GOT3 (cell line): ENCODE measurements at places on chromosomes 3 and 15.

DNA sequence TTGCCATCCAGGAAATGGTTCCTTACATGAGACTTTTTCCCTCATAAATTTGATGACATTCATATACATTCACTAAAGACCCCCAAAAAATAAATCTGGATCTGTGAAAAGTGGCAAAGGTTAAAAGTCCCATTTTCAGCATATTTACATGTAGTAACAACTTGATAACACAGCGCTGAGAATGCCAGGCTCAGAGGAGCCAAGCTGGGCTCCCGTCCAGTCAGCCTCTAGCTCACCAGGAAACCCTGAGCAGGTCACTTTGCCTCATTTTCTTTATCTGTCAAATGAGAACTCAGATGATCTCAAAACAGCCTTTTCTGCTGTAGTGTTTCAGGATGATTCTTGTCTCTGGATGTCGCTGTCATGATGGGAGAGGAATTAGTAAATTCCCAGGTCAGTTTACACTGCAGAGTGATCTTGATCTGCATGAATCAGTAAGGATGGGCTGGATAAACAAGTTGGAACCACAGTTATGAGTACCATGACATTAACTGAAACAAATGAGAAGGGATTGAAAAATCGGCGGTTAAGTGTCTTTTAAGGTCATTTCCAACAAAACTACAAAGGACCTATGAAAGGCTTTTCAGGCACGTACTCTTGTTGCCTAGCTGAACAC, 82.8 kb downstream of the PPARG start:
- DNase-seq = no peak

DNA sequence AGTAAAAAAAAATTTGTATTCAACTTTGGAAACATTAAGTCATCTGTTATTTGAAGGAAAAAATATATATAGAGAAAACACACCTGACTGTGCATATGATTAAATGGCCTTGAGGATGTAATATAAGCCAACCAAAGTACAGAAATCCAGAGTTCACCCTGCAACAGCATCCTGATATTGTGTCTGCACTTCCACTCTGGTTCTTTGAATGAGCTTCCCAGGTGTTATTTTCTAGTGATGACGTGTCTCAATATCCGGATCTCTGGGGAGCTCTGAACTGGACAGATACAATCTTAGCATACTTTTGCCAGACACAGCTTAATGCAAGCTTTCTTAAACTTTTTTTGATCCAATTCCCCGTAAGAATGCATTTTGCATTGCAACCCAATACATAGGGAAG, 19.5 kb upstream of the PIK3CB start:
- no peak for DNase-seq

- DNase-seq = no peak
These were observed 112.1 kb upstream of the MB21D2 start for GRCh38 chr3:193029800-193030199.

DNA sequence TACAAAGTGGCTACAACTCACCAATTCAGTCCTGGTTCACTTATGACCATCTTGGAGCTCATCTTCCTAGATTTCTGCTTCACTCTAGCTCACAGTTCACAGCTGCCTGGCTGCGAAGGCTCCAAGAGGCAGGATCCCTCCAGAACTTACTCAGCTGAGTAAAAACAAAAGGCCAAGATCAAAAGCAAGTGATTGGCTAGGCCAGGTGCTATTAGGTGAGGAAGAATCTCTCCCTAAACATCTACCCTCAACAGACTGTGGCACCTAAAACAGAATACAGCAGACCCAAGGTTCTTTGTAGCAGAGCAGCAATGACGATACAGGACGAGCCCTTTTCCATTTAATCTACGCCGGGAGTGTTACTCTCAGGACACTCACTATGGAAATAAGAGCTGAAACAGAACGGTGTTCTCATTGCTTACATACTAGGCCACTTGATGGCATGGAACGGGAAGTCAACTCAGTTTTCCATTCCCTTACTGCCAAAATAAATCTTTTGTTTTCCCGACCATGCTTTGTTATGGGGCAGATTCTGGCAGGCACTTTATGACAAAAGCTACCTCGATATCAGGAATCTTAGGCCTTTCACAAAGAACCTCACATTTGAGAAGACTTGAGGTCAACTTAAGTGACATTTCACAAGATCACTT, 901 bp downstream of the ICE2 start:
- no peak for DNase-seq

DNA sequence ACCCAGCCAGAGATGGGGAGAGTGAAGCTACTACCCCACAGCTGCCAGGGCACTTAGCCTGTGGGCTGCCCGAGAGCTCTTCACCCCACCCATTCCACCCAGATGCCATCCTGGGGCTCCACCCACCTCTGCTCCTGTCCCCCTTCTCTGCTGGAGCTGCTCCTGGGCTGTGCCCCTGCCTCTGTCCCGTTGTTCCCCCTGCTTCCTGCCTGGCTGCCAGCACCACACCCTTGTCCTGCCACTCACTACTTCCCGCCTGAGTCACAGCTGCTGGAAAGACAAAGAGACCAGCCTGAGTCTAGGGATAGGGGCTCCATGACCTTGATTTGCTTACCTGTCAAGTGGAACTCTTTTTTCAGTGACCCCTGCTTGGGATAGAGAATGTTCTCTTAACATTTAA, 12.4 kb downstream of the GNAI2 start:
- no peak for DNase-seq

DNA sequence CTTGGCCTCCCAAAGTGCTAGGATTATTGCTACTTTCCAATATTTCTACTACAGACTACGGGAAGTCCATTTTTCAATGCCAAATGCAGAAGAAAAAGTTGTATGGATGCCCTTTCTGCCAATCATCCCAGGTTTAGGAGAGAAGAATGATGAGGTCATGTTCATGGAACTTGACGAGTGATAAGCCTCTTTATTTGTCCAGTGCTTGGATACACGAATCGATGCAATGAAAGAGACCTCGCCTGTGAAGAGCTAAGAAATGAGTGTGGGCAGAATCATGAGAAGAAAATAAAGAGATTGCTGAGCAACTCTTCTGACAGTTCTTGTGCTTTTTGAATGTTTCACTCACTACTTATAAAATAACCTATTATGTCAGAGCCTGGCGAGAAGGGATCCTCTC, 996 bp upstream of the SLC28A1 start:
- DNase-seq = no peak

- DNase-seq = no peak
These were observed 154.0 kb upstream of the PRICKLE2 start for GRCh38 chr3:64379221-64379620.

DNA sequence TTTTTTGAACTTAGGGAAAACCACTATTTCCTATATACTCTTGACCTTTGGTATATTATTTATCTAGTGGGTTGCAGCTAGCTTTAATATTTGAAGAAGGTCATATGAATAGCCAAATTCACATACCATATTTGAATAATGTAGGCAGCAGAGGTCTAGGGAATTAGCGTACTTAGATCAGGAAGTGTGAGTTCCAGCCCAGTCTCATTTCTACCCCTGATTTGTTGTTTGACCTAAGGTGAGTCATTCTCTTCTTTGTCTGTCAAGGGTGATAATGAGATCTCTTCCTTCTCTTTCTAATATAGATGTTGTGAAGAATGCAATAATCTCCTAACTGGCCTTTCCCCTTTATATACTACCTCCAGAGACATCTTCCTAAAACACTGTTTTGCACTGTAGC, 36.6 kb upstream of the ZPLD1 start:
- no peak for DNase-seq

- no peak for DNase-seq
These were observed 88.7 kb upstream of the EPHB3 start for GRCh38 chr3:184472723-184473428.

- no peak for DNase-seq
These were observed 88.6 kb downstream of the SEC22A start for GRCh38 chr3:123290107-123290930.

GRCh38 chr15:61921093-61921492, 139.2 kb downstream of the VPS13C start:
- no peak for DNase-seq

DNA sequence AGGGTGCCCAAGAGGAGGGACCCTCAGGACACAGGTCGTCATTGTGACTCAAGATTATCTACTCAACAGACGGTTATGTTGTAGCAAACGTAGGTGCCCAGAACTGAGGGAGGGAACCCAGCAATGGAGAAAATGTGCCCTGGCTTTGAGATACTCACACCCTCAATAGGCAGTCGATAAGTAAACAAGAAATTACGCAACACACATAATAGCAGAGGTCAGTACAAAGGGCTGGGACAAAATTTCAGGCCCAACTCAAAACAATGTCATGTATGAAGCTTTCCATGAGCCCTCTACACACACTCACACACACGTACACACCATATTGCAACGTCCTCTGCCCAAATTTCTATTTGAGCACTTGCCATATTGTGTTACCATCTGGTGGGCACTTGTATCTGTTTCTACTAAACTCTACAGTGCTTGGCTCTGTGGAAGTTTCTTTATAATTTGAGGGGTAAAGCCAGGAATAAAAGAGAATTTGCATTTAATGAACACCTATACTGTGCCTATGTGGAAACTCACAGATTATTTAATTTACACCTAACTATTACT, 114.6 kb upstream of the TRIM42 start:
- no peak for DNase-seq

DNA sequence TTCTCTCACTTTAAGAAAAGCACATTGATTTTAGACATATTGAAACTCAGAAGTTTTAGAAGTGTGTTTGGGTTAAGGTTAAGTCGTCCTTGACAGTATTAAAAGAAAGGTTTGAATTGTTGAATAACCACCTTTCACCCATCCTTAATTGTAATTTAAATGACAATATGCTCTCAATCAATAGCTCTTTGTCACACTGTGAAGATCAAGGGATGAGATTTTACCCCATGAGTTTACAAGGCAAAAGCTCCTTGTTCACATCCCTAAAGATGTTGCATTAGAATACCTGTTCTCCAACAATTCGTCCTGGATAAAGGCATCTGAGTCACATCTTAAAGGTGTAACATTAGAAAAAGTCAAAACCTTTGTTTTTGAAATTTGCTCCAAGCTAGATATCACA, 220.4 kb upstream of the MDFIC2 start:
- DNase-seq = no peak

DNA sequence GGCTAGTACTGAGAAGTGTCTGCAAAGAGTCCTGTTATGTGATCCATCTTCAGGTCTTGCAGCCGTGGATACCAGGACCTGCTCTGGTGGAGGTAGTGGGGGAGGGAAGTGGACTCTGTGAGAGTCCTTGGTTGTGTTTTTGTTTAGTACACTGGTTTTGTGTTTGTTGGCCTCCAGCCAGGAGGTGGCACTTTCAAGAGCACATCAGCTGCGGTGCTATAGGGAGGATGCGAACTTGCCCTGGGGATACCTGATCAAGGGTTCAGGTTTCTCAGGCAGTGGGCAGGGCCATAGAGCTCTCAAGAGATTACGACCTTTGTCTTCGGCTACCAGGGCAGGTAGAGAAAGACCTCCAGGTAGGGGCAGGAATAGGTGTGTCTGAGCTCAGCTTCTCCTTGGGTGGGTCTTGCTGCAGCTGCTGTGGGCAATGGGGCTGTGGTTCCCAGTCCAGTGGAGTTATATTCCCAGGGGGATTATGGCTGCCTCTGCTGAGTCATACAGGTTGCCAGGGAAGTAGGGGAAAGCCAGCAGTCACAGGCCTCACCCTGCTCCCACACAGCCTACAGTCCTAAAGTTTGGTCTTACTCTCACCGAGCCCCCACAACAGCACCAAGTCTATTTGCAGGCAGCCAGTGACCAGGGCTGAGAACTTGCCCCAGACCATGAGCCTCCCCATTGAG, 132.8 kb upstream of the NPHP3 start:
- no peak for DNase-seq

GRCh38 chr15:67082007-67082536, 16.7 kb downstream of the SMAD3 start:
- no peak for DNase-seq

DNA sequence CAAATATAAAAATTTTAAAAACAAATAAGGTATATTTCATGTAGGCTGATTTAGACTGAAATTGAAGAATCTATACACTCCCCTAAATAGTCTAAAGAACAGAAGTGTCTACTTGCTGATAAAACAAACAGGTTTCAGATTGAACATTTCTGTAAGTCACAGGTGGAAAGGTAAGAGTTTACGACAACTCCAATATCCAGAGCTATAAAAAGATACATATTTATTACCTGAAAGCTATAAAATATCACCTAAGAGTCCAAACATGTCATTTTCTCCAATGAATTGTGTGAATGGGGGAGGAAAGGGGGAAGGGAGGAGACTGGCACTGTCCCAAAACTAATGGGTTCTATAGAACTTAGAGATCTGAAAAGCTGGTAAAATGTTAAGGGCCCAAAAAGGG, 26.1 kb downstream of the PPP1R2 start:
- no peak for DNase-seq

DNA sequence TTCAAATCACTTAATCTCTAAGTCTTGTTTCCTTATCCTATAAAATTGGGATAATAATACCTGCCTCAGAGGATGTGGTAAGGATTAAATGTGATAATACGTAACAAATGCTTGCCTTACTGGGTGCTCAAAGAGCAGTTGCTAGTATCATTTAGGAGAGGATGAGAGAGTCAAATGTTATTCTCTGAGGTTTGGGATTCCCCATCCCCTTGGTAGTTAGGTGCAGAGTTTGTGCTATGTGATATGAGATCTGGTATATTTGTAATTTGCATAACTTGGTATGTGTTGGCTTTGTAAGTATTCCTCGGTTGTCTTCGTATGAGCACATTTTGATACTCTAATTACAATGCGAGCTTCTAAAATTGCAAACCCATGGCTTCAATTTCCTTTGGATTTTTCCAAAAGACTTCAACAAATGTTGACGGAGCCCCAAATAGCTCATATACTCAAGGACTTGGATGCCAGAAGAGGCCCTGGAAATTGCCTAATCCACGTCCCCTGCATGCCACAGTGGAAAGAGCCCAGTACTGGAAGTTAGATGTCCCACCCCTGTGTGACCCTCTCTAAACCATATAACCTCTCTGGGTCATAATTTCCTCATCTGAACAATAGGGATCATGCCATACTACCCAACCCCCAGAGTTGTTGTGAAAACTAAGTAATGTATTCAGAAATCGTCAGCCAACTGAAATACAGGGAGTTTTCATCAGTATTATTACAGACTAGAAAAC, 85.0 kb downstream of the FBN1 start:
- no peak for DNase-seq

- DNase-seq = no peak
These were observed 763.4 kb upstream of the GOLIM4 start for GRCh38 chr3:168859143-168859542.

GRCh38 chr3:187256051-187256616, 35.4 kb downstream of the MASP1 start:
- no peak for DNase-seq

GRCh38 chr3:13236557-13237173, 163.4 kb upstream of the IQSEC1 start:
- no peak for DNase-seq

GRCh38 chr3:36196058-36196457, 184.2 kb upstream of the STAC start:
- no peak for DNase-seq
